Muscle of arm (tissue), 14 donors: ENCODE measurements at places on chromosomes 13 and 19.

DNA sequence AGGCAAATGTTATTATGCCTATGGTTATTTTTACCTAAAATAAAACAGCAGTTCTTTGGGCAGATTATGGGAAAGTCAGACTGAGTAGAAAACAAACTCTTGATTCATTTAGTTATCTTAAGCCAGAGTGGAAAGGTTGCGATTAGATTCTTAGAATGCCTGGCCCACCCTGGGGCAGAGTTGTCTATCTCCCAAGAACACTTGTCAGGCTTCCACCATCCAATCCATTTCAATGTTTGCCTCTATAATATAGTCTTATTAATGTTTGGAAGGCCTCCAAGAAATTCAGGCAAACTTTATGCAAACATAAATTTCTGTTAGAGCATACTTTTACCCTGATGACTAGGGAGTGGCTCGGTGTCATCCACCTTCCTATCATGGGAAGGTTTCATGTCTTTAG is 207.0 kb downstream of the SLITRK6 start:
- DNase-seq: no peak

DNA sequence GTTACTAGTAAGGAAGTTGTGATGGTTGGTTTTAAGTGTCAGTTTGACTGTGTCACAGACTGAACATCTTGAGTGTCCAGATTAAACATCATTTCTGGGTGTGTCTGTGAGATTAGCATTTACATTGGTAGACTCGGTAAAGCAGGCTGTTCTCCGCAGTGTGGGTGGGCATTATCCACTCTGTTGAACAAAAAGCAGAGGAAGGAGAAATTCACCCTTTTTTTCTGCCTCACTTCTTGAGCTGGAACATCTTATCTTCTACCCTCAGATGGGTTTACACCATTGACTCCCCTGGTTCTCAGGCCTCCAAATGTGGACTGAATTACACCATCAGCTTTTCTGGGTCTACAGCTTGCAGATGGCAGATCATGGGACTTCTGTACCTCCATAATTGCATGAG is 63.7 kb upstream of the ZDHHC20 start:
- DNase-seq: no peak

- no peak for DNase-seq
Observed at GRCh38 chr13:94548821-94549231, 47.1 kb downstream of the TGDS start.

DNA sequence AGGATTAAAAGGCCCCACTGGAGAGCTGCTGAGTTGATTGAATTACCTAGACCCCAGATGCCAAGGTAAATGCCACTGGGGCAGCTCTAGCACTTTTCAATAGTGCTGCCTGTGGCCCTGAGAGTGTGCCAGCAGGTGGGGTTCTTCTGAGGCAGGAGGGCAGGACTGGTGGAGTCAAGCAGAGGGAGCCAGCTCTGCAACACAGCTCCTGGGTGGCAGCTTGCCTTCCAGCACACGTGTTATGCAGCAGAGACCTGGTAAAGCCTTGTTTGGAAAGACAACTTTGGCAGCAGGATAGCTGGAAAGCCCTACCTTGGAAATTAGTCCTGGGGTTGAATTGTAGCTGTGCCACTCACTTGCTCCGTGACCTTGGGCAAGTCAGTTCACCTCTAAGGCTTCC is 306.6 kb downstream of the ATP8A2 start:
- no peak for DNase-seq

- no peak for DNase-seq
Observed at GRCh38 chr13:27622881-27623280, 1.2 kb downstream of the POLR1D start.

DNA sequence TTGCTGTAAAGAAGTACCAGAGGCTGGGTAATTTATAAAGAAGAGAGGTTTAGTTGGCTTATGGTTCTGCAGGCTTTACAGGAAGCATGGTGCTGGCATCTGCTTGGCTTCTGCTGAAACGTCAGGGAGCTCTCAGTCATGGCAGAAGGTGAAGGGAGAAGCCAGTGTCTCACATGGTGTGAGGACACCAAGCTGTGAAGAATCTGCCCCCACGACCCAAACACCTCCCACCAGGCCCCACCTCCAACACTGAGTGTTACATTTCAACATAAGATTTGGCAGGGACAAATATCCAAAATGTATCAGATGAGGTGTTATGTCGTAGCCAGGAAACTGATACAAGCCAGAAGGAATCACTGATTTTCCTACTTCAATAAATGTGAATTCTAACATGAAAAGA is 136.5 kb downstream of the CYSLTR2 start:
- DNase-seq: no peak
